Right hindlimb (tissue), 1 donor: ENCODE measurements at places on chromosomes 1 and 21.

DNA sequence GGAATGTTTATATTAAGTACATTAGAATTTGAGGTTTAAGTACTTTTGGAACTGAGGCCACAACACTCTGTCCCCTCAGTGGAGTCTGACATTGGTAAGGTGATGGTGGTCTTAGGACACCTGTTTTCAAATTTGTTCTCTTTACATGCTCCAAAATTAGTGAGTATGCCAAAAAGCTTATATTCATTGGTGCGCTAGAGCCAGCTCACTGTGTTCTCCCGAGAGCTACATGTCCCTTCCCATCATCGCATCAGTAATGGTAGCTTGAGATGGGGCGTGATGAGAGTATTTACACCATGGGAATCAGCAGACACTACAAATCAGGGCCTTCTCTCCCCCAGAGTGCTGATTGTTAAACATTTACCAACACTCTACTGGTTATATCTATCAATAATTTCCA lies 19.5 kb downstream of the ETS2 start:
- no peak for DNase-seq

GRCh38 chr21:46457801-46458314 lies 833 bp upstream of the DIP2A start:
- DNase-seq: no peak

DNA sequence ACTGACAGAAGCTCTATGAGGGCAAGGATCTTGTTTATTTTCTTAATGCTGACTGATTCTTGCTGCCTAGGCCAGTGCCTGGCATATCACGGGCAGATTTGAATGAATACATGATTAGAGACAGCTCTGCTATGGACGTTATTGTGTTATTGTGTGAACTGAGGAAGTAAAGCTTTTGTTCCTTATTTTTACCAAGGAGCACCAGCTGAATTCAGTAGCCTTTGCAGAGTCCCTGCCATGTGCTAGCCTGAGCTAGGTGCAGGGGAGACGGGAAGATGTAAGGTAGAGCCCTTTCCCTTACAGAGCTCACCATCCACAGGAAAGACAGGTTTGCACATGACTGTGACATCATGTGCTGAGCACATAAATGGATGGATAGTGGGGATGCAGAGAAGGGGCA lies 36.0 kb upstream of the SCMH1 start:
- no peak for DNase-seq

DNA sequence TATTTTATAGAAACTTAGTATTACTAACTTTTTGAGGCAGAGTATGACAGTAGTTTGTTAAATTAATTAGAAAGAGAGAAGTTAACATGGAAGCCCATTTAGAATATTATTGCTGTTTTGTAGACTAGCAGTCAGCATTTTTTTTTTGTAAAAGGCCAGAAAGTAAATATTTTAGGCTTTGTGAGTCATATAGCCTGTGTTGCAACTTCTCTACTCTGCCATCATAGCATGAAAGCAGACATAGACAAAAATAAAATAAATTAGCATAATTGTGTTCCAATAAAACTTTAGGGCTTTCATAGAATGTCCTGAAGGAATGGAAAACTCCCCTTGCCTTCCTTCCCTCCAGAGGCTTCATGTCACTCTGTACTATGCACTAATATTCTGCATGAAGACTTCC lies 12.3 kb upstream of the RGS4 start:
- no peak for DNase-seq
